ENCODE measurements at places on chromosomes 1 and 21.

DNA sequence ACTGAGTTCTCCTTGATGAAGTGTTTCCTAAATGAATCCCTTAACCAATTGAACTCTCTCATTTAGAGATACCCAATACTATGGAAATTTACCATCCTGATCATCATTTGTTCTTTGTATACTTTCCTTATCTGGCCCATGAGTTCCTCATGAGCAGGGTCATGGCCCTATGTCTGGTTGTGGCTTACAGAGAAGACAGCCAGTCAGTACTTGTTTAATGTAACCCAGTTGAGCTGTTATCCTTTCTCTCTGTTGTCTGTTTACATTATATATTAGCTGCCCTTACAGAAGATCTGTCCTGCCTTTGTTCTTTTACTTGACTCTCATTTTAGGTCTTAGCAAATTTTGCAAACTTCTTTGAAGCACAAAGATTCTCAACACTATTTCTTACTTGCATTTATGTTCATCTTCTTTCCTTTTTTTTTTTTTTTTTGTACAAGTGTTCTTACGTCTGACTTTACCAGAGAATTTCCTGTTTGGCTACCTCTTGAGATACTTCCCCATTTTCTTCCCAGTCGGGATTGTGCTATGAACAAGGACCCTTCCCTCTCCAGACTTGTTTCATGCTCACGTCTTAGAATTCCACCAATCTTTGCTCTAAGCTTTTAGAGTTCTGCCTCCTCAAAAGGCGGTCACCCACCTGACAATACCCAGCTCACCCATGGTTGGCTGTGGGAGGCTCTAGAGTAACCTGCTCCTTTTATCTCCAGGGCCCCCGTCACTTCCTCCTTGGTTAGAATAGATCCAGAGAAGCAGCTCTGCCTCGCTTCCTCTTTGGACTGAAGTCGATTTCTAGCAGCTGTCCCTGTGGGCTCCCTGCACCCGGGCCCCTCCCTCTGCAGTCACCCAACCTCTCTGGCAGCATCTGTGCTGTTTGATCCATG lies 53.6 kb upstream of the RUNX1 start:
- DNase-seq, result no peak

GRCh38 chr1:54273092-54273794 lies 73.3 kb downstream of the MRPL37 start:
- peak; percentile 95 for DNase-seq

DNA sequence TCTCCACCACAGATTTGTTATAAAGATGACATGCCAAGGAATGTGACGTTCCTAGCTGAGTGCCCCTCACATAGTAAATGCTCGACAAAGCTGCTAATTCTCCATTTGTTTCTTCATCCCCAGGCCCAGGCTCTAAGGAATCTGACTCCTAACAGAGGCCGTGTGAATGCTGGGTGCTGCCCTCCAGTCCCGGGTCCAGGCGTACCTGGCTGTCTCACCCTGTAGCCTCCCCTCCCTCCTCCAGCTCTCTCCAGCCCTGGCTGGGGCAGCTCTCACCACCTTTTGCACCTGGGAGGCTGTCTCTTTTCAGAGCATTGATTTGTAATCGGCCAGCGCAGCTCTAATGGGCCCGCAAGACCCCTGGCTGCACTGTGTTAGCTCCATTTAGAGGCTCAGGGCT lies 11.2 kb upstream of the KLHDC7A start:
- no peak for DNase-seq

DNA sequence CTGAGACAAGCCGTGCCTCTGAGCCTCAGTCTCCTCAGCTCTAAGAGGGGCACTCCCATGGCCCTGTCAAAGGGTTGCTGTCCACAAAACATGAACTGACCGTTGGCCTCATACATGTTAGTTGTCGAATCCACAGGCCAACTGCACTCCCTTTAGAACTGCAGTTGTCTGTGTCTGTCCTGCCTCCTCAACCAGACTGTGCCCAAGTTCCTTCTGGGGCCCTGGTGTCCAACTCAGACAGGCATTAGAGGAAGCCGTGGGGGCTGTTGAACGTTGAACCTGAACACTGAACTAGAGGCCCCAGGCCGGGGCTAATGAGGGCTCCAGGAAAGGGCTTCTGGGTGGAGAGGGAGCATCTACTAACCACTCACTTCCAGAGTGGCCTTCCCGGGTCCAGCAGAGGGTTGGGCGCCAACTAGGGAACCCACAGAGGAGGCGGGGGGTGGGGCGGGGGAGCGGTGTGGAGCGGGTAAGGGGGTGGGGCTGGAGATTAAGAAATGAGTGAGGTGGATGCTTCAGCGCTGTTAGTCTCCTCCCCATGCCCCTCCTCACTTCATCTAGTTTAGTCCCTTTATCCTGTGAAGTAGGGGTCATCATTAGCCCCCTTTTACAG lies at the start of gene RAB42:
Gene RAB42 (plus strand): TSS at position 558 of the 613 bp plus-strand sequence. CDS start 247 bp downstream, outside the sequence.
- peak; percentile 32 for DNase-seq

DNA sequence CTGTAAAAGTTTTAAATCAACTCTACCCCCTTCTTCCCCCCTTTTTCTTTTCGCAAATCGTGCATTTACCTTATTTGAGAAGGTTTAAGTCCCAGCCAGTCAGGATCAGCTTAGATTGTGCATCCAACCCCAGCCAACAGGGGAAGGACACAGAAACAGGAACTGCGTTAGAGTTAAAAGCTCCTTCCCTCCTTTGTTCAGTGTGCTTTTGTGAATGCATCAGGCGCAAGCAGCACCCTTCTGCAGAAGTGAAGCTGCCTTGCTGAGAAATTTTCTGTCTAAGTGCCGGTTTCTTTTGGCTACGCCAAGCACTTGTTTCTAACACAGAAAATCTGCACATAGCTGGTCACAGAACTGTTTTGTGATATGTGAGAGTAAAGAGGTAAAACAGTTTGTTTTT lies 56.2 kb upstream of the PRRC2C start:
- DNase-seq, result no peak

DNA sequence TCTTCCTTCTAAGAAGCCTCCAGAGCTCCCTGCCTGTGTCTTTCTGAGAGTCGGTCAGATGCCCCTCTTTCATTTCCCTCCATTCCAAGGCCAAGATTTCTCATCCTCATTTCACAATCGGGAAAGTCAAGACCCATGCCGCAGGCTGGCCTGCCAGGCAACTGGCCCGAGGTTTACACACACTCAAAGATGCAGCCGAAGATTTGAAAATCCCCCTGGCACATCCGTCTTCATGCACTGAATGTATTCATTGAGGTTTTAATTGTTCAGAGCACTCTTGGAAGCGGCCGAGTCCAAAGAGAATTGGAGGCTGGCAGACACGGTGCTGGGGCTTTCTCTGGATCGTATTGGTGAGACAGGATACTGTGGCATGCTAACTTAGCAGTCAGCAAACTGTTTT lies 29.1 kb upstream of the SRP9 start:
- no peak for DNase-seq

DNA sequence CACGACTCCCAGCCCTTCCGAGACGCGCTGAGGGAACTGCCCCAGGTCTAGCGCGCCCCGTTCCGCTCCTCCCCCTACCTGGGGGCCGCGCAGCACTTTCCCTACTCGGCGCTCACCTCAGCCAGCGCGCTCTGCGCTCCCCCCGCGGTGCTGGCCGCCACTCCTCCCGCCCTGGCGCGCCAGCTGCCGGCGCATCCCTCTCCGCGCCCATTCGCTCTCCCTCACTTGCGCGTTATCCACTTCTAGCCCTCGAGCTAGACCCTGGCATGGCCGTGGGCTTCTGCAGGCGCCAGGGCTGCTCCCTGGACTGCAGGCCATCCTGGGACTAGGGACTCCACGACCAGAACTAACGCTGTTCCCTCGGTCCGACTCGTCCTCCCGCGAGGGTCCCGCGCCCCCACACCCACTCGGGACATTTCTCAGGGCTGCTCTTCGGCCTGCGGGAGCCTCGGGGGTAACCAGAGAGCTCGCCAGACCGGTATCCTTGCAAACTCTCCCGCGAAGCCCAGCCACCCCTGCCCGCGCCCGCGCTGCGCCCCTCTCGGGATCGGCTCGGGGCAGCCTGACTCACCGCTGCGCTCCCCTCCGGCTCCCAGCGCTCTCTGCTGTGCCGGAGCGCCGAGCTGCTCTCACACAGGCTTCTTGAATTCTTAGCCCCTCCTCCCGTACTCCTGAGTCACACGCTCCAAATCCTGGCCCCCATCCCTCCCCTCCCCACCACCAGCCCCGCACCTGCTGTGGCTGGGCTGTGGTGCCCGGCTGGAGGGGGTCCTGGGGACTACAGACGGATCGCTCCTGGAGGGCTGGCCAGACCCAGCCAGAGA lies at the start of gene NGF:
Gene NGF (minus strand): TSS at position 617 of the 824 bp plus-strand sequence. CDS start 51,454 bp downstream, outside the sequence.
- peak; percentile 80 for DNase-seq

DNA sequence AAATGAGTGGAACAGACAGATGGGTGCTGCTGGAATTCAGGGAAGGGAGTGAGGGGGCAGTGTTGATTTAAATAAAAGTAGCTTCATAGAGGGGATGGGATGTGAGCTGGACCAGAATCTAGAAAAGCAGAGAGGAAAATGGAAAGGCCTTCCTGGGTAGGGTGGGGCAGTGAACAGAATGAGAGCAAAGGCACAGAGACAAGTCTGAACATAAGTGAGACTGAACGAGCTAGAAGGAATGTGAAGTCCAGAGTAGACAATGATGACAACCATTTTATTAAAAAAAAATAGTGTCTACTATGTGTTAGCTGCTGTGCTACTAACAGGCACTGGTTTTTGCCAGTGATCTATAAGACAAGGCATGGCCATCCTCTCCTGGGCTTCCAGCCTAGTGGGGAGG lies 36.0 kb downstream of the ELK4 start:
- no peak for DNase-seq

GRCh38 chr1:233078396-233078795 lies 128.0 kb downstream of the NTPCR start:
- DNase-seq, result no peak

DNA sequence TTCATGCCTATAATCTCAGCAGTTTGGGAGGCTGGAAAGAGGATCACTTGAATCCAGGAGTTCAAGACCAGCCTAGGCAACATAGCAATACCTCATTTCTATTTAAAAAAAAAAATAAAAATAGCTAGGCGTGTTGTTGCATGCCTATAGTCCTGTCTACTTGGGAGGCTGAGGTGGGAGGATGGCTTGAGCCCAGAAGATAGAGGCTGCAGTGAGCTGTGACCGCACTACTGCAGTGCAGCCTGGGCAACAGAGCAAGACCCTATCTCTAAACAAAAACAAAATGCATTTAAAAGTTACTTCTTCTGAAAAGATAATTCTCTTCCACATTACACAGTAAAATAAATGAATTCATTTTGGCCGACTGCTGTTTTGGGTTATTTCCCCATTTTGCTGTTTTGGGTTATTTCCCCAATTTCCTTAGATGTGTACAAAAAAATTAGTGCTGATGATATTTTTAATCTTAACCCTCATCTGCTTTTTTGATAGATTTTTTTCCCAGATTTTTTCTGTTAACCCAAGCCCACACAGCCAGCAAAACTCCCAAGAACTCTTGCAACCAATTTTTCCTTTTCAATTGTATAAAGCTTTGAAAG lies 23.0 kb upstream of the SAMSN1 start:
- DNase-seq, result no peak

DNA sequence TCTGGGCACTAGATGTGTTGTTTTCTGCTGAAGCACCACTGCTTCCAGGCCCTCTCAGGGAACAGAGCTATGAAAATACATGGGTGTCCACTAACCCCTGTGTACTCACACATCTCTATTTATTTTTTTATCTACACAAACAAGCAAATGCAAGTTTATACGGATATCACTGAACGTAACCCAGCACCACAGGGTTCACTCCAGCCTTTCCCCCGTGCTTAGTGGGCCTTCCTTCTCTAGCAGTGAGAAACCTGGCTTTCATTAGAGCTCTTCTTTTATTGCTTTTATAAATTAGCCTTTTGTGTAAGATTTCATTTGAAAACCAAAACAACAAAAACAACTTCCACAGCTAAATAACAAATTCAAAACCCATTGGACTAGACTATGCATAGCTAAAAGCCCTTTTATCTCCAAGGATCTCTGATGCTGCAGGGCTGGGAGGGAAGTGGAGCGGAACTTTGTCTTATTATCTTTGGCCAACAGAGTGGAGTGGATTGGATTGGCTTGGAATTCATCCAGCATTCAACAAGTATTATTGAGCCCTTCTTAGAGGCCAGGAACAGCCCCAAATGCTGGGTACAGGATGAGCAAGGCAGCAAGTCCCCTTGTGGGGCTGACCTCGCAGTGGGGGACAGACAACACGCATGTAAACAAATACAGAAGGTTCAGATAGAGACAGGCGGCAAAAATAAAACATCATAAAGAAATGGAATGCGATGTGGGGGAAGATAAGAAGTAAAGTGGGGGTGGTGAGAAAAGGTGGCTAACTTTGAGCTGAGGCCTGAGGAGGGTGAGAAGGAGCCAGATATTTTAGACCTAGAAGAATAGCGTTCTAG lies 371.8 kb upstream of the POU3F1 start:
- DNase-seq, result peak; percentile 5

DNA sequence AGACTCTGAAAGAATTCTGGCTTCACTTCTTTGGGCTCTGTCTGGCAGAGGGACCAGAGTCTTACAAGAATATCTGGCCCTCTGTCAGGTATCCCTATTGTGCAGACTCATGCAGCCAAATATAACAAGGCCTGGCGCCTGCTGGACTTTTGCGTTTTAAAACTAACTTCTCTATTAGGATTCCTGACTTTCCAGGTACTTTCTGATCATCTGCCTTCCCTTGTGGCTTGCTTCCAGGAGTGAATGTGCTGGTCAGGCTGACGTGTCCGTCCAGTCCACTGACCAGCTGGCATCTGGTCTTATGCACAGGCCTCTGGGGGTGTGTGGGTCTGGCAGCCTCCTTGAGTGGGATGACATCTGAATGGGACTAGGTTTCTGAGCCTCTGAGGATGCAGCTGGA lies 8.6 kb upstream of the RAB29 start:
- DNase-seq, result peak; percentile 94

- no peak for DNase-seq
Measured at GRCh38 chr1:208057056-208057455, 146.1 kb upstream of the CD34 start.

DNA sequence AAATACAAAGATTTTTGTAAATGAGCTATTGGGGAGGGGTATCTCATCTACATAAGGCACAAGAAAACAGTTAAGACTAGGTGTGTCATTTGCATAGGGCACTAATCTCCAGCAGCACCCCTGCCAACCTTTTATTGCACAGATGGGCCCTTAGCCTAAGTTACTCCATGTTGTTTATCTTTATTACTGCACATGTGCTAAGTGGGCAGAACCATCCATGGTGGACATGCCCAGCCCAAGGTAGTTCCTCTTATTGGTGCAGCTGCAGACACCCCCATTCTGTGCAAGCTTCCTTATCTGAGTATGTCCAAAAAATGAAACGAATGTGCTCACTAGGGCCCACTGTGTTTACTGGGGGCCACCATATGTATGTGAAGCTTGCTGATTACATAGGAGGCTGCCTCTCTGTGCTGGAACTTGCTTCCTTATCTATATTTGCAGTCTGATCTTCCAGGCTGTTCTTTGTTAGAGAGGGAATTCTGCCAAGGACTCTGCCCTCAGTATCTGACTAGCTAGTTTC lies 77.3 kb upstream of the NEK7 start:
- DNase-seq, result no peak

All from kidney tubule cell (primary cell).